ENCODE measurements at places on chromosomes 11 and 22.

DNA sequence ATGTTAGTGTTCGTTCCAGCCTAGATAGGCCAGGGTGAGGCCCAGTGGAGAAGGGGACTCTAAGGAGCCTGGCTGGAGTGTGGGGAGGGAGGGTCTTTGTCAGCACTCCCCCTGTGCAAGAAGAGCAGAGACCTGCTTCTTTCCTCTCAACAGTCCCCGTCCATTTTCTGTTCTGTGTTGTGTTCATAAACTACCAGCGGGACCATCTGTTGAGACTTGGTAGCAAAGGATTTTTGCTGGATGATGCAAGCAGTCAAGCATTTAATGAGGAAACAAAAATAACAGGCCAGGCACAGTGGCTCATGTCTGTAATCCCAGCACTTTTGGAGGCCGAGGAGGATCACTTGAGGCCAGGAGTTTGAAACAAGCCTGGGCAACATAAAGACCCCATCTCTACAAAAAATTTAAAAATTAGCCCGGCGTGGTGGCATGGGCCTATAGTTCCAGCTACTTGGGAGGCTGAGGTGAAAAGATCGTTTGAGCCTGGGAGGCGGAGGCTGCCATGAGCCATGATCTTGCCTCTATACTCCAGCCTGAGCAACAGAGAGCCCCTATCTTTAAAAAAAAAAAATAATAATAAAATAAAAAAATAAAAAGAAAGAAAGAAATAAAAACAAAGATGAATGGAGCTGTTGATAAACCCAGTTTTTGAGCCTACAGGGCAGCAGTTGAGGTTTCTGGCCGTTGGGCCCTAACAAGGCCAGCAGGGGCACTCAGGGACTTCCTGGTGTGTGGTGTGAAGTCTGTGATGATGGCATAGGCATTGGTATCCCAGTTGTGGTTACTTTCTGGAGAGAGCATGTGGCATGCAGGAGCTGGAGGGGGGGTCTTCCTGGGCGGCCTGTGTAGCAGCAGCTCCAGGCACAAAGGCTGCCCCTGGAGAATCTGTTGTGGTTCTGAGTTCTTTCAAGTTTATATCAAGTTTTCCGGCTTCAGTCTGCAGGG lies 1.7 kb upstream of the TXNRD2 start:
- DNase-seq: no peak

DNA sequence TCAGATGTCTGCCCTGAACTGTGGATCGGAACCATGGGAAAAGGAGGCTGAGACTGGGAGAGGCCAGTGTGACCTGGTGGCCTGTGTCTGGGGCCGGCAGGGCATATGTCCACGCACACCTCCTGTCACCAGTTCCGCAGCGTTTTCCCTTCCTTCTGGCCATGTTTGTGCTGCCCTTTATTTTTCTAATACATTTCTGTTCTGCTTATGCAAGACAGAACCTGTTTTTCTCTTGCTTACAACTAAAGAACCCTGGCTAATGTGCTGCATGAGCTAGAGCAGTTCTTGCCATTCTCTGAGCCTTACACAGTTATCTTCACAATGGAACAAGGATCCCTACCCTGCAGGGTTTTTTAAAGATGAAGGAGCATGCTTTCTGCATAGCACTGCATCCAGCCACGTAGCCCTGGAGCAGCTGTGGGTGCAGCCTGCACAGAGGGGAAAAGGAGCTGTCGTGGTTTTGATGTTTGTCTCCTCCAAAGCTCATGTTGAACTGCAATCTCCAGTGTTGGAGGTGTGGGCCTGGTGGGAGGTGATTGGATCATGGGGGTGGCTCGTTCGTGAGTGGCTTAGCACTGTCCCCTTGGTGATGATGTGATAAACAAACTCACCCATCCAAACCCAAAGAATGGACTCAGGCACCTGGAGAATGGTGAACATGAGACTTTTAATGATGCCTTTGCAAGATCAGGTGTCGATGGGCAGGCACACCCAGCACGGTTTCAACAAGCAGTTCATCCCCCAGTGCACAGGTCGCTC lies 84.8 kb upstream of the SHANK2 start:
- no peak for DNase-seq

- DNase-seq: peak; percentile 63
Observed at GRCh38 chr11:60942970-60943565, 8.9 kb downstream of the SLC15A3 start.

DNA sequence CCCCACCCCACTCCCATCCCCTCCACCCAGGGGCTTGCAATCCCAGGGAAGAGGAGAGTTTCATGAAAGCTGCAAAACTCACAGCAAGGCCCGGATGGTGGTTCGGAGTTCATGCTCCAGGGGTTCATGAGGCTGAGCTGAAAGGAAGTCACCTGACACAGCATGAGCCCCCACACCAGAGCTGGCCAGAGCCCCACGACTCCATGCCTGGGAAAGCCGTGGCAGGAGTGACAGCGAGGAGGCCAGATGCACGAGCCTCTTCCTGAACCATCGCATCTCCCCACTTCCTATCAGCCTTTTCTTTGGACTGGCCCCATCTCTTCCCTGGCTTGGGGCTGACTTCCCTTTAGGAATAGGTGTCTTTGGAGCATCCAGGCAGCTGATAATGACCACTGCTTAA lies 105.8 kb downstream of the ABTB2 start:
- DNase-seq: no peak

DNA sequence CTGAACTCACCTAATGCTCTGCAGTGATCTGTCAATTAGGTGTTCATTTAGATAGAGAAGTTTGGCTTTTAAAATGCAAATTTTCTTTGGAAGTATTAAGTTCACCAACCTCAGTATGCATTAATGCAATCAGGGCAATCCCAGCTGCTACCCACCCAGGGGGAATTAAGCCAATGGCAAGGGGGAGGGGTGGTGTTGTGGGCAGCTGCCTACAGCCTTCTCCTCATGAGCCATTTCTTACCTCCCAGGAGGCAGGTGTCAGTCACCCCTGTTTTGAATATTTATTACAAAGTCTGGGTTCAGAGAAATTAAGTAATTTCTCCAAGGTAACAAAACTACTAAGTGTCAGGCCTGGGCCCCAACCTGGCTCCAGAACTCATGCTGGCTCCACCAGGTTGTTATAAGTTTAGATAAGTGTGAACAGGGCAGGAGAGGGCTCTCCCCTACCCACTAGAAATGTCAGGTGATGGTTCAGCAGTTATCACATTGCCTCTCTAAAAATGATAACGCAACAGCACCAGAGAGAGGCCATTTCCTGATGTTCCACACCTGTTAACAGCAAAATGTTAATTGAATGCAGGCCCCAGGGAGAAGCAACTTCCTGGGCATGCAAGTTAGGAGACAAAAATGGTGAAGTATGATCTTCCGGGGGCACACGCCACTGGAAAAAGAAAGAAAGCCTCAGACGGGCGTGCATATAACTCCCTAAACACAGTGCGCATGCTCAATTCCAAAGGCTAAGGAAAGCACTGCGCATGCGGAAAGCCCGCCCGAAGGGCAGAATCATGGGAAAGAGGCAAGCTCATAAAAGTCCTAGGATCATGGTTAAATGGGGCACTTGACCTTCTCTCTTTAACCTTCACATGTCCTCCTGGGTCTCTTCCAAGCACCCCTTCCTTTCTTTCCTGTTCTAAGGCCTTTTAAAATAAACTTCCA lies 35.4 kb upstream of the GNAZ start:
- DNase-seq: no peak

- no peak for DNase-seq
Observed at GRCh38 chr11:3615998-3616397, 25.8 kb downstream of the ART5 start.

DNA sequence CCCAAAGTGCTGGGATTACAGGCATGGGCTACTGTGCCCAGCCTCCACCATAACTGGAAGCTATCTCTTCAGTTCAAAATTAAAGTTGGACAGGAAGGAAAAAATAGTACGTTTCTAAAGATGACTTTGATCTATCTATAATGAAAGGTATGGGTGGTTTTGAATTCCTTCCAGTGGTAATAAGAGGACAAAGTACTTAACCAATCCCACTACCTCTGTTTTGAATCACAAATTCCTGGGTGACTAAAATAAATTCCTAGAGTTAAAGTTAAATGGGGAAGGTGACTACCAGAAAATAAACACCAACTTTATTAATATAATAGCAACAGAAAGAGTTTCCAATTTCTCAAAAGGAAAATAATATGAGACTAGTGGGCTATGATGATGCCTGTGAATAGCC lies 9.1 kb downstream of the PHF5A start:
- DNase-seq: no peak

- DNase-seq: no peak
Observed at GRCh38 chr11:123145220-123145619, 49.8 kb downstream of the CLMP start.

DNA sequence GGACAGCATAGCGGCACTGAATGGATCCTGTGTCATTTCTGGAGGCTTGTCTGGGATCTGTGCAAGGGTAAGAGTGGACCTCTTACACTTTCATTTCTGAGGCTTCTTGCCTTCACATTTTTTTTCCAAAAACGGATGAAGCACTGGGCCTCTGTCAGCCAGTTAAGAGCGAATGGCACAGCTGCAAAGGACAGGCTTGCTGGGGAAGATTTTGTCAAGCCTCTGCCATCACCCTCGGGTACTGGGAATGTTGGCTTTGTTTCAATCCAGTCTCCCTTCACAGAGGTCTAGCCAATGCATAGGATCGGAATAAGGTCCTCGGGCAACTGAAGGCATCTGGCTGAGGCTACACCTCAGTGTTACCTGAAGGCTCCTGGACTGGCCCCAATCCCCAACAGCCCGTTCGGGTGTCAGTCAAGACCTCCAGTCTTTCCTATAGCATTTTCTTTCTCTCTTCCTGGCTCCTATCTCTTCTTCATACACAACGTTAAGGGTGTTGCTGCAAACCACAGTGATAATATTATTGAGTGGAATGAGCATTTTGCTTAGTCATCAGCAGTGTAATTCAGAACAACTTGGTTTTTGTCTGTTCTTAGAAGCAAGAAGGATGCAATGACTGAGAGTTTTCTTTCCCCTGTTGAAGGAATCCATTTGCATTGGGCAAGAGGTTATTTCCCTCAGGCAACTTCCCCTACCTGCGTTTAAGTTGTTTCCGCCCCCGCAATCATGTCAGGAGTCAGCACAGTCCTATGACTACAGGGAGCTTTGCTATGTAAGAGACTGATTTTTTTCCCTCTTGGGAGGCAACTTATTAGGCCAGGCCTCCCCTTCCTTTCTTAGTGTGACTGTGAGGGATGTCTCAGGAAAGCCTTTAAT lies 22.8 kb downstream of the NPAT start:
- no peak for DNase-seq

DNA sequence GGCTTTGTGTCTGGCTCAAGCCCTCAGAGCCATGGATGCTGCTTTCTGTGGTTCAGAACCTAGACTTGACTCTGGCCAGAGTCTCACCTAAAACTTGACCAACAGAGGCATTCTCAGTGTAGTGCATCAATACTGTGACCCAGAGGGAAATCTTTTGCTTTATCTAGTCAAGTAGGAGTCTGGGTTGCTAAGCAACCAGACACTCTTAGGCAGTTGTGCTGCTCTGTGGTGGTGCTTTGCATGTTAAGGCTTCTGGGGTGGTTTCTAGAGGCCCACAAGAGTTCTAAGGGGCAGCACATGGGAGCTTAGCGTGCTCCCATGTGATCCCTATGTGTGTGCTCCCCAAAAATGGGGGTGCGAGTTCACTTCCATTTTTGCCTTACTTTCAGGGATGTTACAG lies 224.6 kb upstream of the PLET1 start:
- DNase-seq: no peak

DNA sequence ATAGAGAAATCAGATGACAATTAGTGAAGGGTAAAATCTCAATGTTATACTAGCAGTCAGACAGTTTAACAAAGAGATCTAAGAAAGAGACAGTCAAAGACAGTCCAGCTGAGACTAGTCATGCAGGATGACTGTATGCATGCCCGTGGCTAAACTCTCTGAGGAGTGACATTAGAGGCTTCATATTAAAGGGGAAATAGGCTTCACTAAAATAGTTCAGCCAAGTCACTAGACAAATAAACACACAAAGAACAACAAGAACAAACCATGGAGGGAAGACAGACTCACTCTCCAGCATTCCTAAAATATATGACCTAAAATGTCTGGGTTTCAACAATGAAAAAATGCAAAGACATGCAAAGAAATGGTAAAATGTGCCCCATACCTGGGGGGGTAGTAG lies 18.6 kb upstream of the APLNR start:
- no peak for DNase-seq

GRCh38 chr11:19200410-19201201 lies 1.2 kb downstream of the CSRP3 start:
- no peak for DNase-seq

- peak; percentile 49 for DNase-seq
Observed at GRCh38 chr22:37425800-37426705, 1.2 kb downstream of the ELFN2 start.

GRCh38 chr11:119823077-119823476 lies 94.1 kb upstream of the NECTIN1 start:
- no peak for DNase-seq

GRCh38 chr11:9003573-9004182 lies at the start of gene NRIP3:
TSS of gene NRIP3 (minus strand) at chr11:9004001. CDS start at chr11:9003935, 66 bp downstream.
- DNase-seq: peak; percentile 73

GRCh38 chr11:14902650-14903350 lies 10.8 kb upstream of the CYP2R1 start:
- DNase-seq: no peak

DNA sequence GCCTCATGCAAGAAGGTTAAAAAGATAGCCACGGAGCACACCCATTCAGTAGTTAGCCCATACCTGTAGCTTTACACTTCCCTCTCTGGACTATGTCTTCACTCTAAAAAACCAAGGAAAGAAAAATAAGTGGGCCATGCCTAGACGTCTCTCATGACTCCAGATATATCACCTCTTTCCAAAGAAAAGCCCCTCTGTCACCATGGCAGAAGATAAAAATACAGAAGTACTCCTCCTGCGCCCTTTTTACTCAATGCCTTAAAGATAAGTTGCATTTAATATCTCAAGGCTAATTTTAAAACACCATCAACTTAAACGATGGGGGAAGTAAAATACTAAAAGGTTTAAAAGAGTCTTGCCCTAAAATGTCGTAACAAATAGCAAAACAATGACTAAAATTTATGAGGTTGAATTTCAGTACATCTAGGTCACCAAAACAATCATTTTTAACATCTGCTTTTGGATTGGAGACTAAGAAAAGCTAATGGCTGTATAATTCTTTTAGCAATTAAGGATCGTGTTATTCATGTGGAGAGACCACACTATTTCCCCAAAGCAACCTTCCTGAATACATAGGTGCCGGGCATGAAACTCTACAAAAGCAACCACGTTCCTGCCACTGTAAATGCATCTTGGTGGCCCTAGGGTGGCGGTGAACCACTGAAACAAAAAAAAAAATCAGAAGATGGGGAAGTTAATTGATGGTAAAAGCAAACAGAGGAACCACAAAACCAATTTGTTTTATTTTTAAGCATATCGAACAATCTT lies 46.0 kb downstream of the CELF1 start:
- DNase-seq: no peak

DNA sequence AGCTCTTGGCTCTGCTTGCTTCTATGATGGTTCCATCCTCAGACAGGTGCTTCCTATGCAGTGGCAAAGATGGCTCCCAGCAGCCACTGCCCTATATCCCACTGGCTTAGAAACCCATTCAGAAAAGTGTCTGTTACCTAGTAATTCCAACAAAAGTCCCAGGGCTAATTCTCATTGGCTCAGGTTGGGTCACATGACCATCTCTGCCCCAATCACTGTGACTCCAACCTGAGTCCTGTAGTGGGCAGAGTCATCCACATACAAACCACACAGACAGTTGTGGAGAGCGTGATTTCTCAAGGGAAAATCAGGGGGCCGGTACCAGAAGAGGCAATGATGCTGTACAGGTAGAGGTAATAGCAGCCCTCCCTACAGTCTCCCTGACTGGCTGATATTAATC lies 67.5 kb downstream of the LHFPL7 start:
- no peak for DNase-seq

- DNase-seq: no peak
Observed at GRCh38 chr22:18035751-18036150, 11.4 kb upstream of the MICAL3 start.
